Midbrain (tissue), 1 donor: ENCODE measurements at places on chromosomes 3 and 15.
A peak's percentile ranks its signal among the peaks of the same experiment; 100 is the strongest.

DNA sequence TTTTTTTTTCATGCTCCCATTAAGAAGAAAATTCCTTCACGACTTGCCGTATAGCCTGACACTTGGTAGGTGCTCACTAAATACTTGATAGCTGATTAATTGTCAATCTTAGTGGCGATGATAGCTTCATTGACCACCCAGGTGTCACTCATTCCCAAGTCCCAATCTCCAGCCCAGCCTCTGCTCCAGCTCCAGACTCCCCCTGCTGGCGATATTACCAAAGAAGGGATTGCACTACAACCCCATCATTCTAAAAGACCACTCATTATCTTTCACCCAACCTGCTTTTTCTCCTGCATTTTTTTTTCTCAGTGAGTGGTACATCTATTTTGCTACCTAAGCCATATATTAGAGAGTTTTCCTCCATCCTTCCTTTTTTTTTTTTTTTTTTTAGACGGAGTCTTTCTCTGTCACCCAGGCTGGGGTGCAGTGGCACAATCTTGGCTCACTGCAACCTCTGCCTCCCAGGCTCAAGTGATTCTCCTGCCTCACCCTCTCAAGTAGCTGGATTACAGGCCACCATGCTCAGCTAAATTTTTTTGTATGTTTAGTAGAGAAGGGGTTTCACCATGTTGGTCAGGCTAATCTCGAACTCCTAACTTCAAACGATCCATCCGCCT is 19.5 kb upstream of the COMMD2 start:
- DNase-seq, result peak; percentile 36

DNA sequence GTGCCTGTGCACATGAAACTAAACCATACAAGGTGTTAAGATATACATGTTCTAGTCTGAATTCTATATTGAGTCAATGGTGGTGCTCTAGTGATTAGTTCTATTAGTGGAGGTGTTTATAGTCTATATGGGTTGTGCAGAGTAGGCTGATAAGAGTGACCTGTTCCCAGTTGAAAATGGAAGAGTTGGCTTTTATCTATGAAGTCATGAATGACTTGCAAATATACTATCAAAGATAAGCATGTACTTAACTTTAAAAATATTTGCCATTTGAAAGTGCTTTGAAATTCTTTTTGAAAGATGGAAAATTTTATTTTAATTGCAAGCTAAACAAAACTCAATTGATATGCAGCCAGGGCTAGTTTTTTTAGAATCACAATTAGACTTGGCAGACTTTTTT is 150.6 kb upstream of the SGO1 start:
- DNase-seq, result no peak

GRCh38 chr15:33242669-33243191 is 48.2 kb upstream of the FMN1 start:
- no peak for DNase-seq

DNA sequence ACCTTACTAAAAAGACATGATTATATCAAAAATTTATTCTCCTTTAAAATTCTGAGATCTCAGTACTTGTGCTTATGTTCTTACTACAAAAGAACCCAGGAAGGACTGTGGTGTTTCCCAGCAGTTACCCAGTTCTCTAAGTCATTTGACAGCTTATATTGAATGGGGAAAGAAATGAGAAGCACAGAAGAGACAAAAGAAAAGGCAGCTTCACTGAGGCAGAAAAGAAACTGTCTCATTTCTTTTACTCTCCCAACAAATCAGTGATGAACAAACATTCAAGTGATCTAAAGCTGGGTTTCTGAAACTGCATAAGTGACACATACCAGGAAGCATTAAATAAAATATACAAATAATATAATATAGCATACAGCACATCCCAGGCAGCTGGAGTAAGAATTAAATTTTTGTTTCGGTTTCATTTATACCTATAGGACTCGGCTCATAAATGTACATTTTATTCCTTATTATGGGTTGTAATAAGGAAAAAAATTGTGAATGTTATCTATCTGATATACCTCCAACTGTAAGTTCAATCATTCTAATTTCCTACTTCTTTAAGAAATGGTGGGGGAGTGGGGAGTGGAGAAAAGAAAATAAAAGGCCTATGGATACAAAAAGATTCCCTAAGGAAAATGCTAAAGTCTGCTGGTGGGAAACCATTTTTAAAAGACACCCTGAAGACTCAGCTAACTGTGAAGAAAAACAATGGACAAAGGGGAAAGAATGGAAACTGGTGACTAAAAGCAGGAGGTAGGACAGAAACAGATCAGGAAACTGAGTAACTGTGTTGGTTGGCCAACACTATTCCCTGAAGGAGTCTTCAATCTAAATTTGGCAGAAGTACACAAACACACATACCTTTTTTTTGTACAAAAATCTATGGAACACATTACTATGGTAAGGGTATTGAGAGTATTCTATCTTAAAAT is 156.8 kb downstream of the TBC1D5 start:
- DNase-seq, result no peak

- DNase-seq, result no peak
Measured at GRCh38 chr3:126773167-126773566, 69.1 kb downstream of the CHCHD6 start.

DNA sequence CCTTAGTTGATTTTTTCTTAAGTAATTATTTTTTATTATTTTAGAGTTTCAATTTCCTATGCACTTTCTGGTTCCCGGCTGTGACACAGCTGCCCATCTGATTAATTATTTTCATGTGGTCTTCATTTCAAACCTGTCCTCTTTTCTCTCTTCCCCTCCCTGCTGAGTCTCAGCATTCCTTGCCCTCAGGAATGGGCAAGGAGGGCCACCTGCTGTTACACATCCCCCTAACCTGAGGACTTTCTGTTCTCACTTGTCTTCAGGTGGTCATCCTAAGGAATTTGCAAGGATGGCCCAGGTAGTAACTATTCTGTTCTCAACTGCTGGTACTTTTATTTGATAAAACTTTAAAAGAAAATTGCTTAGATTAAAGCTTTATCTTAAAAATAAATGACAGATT is 545.0 kb downstream of the OTOL1 start:
- no peak for DNase-seq

DNA sequence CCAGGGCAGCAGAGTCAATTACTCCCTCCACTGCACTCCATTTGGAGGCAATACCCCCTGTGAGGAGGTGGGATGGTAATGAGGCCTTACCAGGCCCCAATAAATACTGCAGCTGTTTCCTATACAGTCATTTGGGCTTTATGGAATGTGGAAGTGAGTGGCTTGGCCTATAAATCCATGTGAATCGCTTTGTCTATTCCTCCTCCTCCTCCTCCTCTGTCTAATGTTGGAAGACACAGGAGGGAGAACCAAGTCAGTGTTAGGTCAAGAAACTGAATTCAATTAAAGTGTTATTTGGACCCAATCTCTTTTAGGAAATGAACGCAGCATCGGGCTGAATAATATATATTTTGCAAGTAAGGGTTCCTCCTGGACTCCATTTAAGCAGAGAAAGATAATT is 17.3 kb upstream of the SRGAP3 start:
- DNase-seq, result no peak

DNA sequence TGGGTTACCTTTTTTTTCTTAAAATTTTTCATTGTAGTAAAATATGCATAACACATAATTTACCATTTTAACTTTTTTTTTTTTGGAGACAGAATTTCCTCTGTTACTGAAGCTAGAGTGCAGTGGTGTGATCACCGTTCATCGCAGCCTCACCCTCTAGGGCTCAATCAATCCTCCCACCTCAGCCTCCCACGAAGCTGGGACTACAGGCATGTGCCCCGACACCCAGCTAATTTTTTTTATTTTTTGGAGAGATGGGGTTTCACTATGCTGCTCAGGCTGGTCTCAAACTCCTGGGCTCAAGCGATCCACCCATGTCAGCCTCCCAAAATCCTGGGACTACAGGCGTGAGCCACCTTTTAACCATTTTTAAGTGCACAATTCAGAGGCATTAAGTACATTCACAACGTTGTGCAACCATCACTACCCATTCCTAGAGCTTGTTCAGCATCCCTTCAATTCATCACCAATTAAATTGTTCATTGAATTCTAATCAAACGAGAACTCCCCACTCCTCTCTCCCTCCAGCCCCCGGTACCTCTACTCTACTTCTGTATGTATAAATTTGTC is 44.6 kb downstream of the BHLHE40 start:
- DNase-seq, result no peak

DNA sequence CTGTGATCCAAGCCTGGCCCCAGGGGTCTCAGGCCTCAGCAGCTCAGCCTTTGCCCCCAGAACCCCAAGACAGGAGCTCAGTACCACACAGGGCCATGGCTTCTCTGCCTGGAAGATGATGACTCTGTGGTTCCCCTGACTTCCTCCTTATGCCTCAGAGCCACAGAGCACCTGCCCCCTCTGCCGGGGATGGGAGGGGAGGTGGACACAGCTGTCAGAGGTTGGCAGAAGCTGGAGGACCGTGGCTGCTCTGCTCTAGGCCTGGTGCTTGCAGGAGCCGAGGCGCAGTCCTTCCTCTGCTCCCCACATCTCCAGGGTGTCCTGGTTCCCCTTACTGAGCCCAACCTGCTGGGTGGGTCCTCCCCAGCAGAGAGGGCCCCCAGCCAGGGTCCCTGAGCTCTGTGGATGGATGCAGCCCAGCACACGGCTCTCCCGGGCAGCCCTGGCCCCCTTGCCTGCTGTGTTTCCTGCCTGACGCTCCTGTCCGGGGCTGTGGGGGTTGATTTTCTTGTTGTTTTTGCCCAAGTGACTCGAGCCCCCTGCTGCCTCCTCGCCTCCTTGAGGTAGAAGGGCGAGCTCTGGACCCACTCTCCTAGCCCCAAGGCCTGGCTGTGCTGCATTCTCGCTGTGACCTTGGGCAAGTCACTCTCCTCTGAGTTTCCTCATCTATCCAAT is 36.6 kb downstream of the PSTPIP1 start:
- no peak for DNase-seq

DNA sequence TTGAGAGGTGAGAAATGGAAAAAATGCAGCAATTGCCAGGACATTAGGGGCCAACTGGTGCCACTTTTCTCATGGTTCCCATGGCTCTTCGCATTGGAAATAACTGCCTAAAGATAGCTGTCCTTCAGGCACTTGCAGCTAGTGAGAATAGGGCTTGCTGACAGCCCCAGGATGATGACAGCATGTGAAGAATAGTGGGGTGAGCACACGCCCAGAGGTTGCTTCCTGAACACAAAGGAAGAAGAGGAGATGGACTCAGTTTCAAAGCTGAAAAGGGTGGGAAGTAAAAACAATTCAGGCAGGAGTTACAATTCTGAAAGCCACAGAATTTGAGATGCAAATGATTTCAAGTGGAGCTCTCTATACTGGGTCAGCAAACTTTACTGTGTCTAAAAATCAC is 45.6 kb downstream of the TNFAIP8L3 start:
- no peak for DNase-seq

DNA sequence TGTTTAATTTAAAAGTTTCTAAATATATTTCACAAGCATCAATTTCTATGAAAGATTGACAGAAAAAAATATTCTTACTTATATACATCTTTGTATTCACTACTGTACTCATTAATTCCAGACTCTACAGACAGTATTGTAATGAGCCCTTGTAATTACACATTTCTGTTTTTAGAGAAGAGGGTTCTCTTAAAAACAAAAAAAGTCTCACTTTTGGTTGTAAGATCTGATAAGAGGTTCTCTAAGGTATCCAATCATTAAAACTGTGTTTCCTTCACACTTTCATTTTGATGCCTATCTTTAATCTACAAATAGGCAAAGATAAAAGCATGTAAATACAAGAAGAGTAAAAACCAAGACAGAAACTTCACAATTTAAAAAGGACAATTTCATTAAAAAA is 75.6 kb downstream of the FBXL22 start:
- DNase-seq, result no peak

DNA sequence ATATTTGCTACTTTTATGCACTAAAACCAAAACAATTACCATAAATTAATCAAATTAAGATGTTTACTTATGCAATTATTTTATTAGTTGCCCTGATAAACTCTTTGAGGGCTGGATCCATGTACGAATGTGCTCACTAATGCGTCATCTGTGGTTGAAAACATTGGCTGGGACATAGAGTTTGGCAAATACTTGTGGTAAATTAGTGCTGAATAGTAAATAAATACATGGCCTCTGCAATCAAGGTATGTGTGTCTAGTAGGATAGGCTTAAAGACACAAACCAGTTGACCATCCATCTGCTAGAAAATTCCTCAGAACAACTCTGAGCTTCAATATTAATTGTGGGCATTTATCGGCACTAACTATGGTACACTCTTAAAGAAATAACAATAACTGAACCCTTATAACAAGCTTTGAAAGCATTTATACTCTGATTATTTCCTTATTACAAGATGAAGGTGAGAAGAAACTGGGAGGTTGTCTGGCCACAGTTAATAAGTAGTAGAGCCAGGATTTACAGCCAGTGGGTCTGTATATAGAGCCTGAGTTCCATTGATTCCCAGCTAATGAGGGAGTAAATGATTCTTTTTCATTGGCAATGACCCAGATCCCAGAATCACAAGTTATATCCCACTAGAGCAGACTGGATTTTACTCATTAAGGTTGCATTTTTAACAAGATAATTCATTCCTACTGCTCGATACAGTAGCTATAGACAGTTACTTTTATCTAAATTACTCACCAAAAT is 169.5 kb upstream of the CNTN6 start:
- DNase-seq, result no peak

DNA sequence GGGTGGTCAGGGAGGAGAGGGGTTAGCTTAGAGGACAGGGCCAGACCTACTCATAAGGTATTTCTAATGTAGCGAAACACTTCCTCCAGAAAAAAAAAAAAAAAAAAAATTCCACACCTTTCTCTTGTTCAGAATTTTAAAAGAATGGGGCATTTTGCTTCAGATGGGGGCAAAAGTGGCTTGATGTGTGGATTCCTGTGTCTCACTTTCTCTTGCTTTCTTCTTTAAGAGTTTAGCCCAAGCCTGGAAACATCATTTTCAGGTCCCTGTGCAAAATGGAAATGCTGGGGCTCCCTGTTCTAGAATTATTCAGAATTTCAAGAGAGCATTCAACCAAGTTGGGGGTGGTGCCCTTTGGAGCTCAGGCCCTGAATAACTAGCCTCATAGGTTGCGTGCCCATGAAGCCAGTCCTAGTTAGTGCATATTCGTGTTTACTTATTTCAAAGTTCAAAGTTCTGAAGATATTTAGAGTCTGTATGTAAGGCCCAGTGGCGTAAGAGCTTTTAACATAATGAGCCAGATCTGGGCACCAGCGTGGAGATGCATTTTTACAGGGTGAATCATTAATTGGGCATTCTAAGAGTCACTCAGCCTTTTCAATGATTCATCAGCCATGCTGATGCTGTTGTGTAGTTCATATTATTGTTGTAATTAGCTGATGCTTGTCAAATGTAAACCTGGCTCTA is 104.5 kb downstream of the RPLP1 start:
- no peak for DNase-seq

DNA sequence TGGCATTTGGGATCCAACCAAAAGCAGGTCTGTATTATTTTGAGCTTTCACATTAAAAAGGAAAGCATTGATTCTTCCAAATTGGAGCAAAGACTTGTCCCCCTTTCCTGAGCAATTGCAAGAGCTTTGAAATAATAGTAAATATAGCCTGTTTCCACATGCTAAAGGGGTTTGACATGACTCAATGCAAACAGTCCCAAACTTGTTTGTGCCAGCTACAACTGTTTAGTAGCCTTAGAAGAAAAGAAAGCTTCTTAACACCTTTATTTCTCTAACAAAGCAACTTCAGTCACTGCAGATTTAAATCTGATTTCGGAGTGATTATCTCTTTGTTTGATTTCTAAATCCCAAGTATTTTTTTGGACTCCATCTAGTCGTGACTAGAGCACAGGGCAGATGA is 180.2 kb downstream of the SEMA6D start:
- DNase-seq, result no peak

GRCh38 chr3:69997631-69998307 is 1.8 kb upstream of the SAMMSON start:
- peak; percentile 27 for DNase-seq
